ENCODE measurements at places on chromosomes 2 and 18.

DNA sequence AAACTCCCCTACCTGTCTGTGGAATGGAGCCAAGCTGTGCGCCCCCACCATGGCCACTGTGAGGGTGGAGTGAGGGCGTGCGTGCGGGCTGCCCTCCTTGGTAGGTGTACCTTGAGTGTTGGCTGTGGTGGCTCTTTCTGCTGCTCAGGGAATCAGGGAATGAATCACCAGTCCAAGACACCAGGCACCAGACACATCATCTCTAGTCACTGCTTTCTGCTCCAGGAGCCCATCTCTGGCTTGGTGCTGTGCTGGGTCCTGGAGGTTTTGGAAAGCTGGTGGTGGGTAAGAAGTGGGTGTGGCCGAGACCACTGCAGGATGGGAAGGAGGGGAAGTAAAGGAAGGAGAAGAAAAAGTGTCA, 209.9 kb downstream of the SEPTIN10 start:
- DNase-seq, result no peak

DNA sequence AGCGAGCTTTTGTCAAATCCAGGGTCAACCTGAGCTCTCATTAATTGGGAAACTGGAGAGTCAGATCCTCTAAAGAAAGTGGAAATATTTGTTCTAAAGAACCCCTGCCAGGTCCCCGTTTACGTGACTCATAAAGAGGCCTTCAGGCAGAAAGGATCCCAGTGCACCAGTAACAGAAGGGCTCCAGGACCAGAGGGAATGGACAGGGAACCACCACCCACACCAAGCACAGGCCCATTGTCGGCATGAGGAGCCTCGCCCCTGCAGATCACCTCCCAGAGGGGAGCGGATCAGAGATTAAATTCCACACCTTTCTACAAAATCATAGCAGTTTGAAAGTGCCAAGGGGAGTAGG, 16.4 kb upstream of the C1QL2 start:
- DNase-seq, result peak; percentile 44

- DNase-seq, result no peak
Measured at GRCh38 chr2:83291083-83291482, 1168.0 kb downstream of the SUCLG1 start.

DNA sequence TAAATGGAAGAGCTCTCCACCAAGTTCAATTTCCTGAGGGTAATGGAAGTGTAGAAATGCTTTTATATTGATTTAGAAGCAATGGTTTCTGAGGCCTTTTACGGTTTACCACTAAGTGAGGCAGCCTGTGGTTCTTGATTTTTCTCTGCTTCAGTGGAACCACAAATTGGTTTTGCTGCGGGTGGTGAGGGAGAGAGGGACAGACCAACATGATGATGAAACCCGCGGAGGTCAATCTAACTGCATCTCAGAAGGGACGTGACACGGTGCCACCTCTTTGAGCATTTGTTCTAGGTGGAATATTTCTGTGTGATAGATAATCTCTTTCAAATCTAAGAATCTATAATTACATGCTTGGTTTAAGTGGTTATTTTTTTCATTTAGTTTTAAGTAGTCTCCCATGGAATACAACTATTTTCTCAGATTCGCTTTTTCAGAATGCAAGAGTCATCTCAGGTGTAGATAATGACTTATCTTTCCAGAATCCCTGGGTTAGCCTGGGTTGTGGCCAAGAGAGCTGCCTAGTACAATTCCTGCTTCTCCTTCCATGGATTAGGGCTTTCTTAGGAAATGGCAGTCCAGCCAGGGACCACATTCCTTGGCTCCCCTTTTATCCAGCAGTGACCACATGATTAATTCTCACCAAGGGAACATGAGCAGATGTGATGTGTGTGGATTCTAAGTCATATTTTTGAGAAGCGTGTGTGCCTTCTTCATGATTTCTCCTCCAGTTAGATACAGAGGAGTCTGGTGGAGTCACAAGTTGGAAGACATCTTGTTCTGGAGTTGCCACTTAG, 52.5 kb downstream of the KCNE4 start:
- DNase-seq, result no peak

GRCh38 chr2:42297322-42297936, 63.6 kb downstream of the COX7A2L start:
- no peak for DNase-seq

- no peak for DNase-seq
Measured at GRCh38 chr2:69962986-69963730, 1.7 kb upstream of the ASPRV1 start.

DNA sequence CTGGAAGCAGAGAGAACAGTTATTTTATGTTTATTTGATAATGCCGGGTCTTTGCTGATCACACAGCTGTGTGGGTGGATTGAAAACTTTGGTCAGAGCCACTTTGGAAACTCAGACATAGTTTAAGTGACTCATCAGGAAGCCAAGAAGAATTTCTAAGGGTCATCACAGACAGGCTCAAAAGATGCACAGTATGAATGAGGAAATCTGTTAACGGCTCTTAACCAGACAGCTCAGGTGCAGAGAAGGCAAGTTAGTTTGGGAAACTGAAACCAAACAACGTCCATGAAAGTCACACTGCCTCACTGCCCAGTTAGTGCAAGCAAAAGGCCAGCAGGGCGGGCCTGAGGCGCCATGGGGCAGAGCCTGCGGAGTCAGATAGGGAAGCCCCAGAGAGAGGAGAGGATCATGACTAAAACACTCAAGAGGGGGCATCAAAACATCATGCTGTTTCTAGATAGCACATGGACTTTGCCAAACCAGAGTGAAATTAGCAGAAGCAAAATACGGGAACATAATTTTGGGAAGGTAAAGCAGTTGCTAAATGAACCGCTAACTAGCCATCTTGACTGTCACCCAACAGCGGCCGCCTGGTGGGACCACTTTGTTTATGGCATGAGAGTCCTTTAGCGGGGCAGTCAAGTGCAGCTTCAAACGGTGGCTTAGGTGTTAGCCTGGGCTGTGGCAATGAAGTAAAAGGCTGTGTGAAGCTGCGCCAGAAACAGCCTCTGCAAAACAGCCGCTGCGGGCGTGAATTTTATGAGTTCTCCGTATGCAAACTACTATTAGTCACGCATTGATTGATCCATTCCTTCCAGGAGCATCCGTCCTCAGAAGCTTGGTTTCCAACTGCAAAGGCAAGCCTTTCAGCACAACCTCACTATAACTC, 101.2 kb downstream of the KCTD18 start:
- DNase-seq, result peak; percentile 85

DNA sequence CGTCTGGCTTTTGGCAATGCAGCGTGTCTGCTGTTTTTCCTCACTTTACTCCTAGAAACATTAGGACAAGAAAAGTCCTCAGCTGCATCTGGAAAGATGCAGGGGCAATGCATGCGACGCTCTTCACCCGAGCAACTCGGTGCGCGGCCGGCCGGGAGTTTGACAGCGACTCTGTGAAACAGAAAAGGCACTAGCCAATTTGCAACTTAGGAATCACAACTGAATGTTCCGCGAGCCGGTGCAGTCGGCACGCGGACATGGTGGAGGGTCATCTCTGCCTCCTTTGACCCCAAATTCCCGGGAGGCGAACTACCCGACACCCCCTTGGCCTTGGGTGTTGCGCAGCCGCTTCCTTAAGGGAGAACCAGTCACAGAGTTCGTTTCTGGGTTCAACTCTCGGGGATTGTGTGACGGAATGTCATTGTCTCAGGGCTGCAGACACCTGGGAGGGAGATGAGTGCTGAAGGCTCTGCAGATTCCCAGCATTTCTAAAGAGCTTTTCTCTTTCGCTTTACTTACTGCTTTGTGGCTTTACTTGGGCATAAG, 9.8 kb downstream of the NR4A2 start:
- DNase-seq, result no peak
